Epithelial cell of proximal tubule (primary cell): ENCODE measurements at places on chromosomes 11 and 22. TPM values are rescaled to one million over a fixed set of nuclear protein-coding genes. Genes with fewer than 3 reads are reported as not detected.

The MS4A7 gene
- total RNA-seq: not detected in 2 replicates

The SPCS2 gene
- 40.1 and 42.8 TPM in 2 replicates for total RNA-seq

The TALDO1 gene
- 332 and 365 TPM in 2 replicates for total RNA-seq

The IL18 gene
- total RNA-seq: 31.3 and 48.5 TPM in 2 replicates

The MUC6 gene
- total RNA-seq: not detected in 2 replicates

The OR4X1 gene
- total RNA-seq: not detected in 2 replicates

The TBX1 gene
- total RNA-seq: not detected in 2 replicates

The IRAG1 gene
- 0.07 TPM in 1 of 2 replicates, not detected in the other for total RNA-seq

The KCNC1 gene
- not detected in 2 replicates for total RNA-seq

The SMC1B gene
- total RNA-seq: 0.63 TPM in 1 of 2 replicates, not detected in the other

The MYBPC3 gene
- total RNA-seq: not detected in 2 replicates
